ENCODE measurements at places on chromosomes 6 and 20.

- DNase-seq = no peak
Measured at GRCh38 chr6:149464411-149464810, 20.4 kb downstream of the ZC3H12D start.

DNA sequence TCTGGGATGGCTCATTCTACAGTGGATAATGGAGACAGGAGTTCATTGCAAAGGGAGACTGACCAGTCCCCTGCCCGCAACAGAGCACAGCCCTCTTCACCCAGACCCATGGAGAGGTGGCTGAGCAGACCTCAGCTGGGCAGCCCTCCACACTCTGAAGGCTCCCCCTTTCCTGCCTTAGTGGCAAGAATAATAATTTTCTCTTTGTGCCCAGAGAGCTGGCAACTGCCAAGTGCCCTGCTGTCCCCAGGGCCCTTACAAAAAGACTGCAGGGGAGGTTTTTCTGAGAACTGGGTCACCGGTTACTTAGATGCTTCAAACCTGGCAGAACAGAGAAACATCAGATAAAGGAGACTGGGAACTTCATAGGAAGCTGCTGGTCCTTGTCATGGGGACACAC is 35.4 kb upstream of the ZNFX1 start:
- no peak for DNase-seq

DNA sequence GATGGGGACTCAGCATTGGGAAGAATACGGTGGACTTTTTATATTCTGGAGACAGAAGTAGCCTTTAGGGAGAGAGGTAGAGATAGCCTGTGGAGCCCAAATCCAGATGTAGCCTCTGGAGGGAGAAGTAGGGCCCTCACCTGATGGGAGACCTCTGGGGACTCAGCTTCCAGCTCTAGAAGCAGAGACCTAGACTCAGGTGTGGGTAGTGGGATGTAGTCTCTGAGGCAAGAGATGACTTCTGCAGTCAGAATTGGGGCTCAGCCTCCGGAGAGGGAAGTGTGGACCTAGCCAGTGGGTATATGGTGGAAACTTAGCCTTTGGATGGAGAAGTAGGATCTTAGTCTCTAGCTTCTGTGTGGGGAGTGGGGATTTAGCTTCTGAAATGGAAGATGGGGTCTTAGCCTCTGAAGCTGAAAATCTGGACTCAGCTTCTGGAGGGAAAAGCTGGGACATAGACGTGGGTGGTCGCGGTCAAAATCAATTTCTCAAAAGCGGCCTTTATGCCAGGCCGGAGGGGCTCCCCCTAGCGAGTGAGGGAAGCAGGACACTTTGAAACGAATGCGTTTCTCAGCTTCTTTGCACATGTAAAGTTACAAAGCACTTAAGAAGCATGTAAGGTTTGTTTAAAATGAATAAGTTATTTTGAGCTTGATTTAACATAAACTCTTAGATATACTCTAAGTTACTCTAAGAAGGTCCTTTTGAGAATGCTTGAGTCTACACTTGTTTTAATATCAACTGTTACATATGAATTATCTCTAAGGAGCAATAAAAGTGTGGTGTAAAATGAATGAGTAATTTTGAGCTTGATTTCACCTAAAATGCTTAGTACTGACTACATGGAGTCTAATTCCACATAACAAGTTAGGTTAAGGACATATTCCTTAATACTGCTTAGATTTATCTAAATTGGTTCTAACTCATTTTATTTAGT is 12.9 kb upstream of the ZNF343 start:
- DNase-seq = no peak

DNA sequence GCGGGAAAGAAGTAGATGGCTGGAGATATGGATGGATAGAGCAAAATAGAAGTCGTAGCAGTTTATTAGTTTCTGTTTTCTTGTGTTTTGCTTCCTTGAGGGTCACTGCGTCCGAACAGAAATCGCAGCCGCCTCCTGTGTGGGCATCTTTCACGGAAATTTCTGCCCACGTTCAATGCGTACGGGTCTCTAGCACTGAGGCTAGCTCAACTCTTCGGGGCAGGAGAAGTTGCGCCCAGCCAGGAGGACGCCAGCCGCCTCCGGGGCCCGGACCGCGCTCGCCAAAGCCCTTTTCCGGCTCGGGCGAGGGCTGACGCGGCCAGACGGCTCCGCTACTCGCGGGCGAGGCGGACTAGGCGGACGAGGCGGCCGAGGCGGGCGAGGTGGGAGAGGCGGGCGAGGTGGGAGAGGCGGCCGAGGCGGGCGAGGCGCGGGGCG is 814 bp downstream of the TFAP2B start:
- no peak for DNase-seq

- DNase-seq = no peak
Measured at GRCh38 chr6:130466748-130467061, 100.9 kb downstream of the TMEM200A start.

DNA sequence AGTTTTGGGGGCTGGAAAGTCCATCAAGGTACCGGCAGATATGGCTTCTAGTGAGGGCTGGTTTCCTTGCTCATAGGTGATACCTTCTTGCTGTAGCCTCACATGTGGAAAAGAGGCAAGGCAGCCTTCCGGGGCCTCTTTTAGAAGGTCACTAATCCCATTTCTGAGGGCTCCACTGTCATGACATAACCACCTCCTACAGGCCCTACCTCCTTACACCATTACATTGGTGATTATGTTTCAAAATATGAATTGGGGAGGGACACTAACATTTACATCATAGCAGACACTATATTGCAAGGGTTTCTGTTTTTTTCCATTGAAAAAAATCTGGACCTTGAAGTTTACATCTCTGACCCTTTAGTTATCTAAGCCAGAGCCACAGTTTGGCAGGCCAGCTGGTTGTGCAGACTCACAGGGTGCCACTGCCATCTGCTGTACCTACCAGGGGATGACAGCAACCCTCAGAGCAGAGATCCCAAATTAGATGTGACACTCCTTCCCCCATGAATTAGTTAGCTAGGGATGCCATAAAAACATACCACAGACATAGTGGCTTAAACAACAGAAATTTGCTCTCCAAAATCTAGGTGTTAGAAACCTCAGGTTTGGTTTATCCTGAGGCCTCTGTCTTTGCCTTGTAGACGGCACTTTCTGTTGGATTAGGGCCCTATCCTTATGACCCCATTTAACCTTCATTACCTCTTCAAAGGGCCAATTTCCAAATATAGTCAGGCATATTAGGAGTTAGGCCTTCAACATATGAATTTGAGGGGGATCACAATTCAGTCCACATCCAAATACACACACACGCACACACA is 166.4 kb upstream of the RNF217 start:
- DNase-seq = no peak

GRCh38 chr6:44599672-44600071 is 212.2 kb downstream of the CDC5L start:
- no peak for DNase-seq

DNA sequence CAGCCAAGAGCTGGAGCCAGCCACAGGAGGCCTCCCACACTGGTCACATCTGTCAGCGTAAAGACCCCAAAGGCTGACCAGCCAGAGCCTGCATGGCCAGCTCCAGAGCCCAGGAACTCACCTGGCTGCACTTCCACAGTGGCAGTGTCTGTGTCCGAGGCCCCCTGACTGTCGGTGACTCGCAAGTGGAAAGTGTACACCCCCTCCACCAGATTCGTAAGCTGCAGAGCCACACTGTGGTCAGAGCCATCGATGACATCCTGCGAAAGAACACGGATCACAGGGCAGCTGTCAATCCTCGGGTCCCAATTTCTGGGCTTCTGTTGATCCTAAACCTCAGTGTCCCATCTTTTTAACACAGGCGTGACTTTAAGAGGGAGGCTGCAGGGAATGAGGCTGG is 69.3 kb downstream of the ALDH5A1 start:
- DNase-seq = no peak

- no peak for DNase-seq
Measured at GRCh38 chr20:56537997-56538396, 5.0 kb downstream of the FAM209B start.

DNA sequence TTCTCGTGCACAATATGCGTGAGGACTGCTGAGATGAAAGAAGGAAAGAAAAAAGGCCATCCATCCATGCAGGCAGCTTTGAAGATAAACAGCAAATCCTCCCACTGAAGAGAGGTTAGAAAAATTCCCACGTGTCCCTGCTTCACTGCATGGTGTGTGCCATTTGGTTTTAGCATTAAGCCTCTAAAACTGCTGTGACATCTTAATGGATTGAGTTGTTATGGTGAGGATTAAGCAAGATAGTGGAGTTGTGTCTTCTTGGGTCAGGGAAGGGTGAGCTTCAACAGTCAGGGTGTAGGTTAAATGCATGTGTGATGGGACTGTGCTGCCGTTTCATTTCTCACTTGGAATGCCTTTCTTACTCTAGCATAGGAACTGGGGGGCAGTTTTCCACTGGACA is 50.5 kb downstream of the ZNF831 start:
- no peak for DNase-seq

DNA sequence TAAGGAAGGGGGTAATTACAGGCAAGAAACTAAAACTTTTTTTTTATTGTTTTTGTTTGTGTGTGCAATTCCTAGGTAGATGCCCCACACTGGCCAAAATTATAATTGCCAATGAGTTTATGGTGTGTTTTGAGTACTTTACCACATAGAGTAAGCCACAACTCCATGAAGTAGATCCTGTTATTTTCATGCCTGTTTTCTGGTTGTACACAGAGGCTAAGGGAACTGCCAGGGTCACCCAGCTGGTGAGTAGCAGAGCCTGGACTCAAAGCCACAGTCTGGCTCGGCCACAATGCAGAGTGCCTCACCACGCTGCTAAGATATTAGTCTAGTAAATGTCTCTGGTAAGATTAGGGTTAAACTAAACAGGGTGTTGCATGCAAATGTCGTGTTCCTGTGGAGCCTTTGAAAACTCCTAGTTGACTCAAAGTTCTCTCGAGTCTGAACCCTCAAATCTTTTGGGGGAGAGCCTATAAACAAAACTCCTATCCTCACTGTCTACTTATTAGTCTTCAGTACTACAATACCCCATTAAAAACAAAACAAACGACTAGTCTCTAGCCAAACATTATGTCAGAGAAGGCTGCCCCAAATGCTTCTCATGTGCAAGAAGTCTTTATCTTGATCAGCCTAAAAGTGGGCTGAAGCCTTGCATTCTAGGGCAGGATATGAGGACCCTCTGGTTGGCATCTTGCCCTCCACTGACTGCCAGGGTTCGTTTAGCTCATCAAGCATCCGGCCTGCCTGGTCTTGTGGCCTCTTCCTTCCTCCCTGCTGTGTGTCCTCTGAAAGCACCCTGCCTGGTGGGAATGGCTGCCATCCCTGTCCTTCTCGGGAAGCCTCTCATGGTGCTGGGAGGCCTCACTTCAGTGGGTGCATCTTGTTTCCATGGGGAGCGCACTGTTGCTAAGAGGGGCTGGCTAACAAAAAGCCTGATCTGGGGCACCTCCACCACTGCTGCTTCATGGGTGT is 4.2 kb downstream of the DUSP22 start:
- DNase-seq = no peak

DNA sequence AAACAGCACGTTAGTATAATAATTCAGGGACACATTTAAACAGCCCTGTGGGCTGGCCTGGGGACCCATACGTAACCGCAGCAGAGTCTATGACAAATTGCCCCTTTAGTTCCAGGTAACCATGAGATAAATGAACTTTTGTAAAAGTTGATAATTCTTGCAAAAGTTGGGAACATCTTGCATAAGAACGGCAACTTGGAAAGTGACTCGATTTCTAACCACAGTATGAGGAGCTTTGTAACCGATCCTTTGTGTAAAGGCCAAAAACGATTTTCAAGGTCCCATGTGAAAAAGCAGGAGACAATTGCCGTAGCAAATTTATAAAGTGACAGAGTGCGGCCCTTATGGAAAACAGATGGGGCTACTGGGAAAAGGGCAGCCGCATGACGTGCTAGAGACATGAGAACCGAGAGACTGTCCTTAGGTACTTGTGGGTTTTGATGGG is 81.6 kb downstream of the PSMG4 start:
- peak; percentile 30 for DNase-seq

DNA sequence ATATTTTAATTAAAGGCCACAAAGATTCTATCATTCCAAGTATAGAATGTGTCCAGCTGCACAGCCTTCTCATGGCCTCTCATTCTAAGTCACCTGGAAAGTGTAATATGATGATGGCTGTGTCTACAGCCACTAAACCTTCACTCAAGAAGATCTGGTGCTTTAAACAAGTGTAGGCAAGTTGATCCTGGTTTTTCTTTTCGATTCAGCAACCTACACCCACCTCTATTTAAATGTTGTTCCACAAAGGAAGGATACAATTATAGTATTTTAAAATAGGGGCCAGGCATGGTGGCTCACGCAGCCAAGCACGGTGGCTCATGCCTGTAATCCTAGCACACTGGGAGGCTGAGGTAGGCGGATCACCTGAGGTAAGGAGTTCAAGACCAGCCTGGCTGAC is 25.5 kb upstream of the DST start:
- DNase-seq = no peak

GRCh38 chr6:138803861-138804260 is 8.0 kb downstream of the ECT2L start:
- DNase-seq = no peak
